ENCODE measurements at places on chromosomes 1 and 21.

DNA sequence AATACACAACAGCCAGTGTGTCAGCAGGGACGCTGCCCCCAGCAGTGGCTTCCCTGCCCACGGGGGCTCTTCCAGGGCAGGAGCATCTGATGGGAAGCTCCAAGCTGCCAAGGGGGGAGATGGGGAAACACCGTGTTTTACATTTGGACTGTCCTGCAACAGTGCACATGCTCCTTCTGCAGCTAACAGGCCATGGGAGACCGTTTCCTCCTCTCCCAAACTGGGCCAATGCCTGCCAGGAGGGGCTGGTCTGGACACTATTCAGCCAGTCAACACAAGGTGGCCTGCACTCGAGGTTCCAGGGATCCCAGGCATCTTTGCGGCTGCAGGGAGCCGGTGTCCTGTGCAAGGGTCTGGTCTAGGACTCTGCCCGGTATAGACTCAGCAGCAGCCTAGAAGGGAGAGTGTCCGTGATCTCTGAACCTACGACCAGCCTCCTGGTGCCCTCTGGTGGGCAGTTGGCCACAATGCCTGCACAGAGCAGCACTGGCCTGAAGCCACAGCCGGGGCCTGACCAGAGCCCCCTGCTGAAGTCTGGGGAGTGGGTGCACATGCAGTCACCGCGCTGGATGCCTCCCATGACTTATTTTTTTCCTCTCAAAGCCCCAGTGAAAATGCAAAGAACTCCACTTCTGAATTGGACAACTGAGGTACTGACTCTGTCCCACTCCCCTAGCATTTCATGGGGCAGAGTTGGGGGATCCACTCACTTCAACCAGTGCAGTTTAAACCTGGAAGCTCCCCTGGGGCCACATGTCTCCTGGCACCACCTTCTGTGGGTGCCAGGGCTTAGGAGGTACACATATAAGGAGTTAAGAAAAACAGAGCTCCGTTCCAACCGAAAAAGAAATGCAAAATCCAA lies 33.3 kb downstream of the RCC2 start:
- DNase-seq: no peak

DNA sequence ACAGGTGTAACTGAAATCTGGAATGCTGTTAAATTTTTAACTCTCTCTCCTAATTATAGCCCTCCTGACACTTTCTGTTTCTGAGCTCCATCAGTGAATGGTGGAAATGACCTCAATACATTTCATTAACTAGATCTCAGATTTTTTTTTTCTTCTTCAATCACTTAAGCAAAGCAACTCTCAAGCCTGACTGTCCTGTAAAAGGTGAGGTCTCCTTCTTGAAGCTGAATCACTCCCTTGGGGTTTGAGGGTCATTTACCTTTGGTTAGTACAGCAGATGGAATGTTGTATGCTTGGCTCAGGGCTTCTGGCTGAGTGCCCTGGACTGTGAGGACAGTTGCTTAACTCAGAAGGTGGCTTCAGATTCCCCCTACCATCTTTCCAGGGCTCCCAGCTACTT lies 518.7 kb downstream of the PTPRC start:
- DNase-seq: no peak

GRCh38 chr1:115665319-115666096 lies 23.7 kb downstream of the VANGL1 start:
- no peak for DNase-seq

- no peak for DNase-seq
These were observed 142.4 kb downstream of the PLPP3 start for GRCh38 chr1:56436912-56437417.

DNA sequence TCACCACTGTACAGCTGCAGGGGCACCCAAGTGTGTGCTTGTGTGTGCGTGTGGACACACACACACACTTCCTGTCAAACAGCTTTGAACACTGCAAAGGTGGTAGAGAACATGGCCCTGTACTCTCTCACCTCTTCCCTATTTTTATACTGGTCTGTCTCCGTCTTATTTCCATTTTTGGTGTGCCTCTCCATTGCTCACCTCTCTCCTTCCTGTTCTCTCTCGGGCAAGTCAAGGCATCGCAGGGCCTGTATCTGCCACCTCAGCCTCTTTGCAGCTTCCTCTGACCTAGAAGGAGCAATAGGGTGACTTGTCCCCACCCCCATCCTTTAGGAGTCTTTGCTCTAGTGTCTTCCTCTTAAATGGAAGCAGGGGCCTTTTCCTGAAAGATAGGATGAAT lies 2.2 kb downstream of the SMCP start:
- no peak for DNase-seq

- no peak for DNase-seq
These were observed 20.5 kb downstream of the STPG1 start for GRCh38 chr1:24392982-24393650.
